ENCODE measurements at places on chromosomes 12 and 14.
A peak's percentile ranks its signal among the peaks of the same experiment; 100 is the strongest.

- peak; percentile 26 for DNase-seq
Measured at GRCh38 chr14:30355431-30355913, 203.5 kb upstream of the G2E3 start.

- peak; percentile 44 for DNase-seq
Measured at GRCh38 chr12:6352193-6353173, 10.6 kb upstream of the TNFRSF1A start.

GRCh38 chr12:64457032-64457431 lies 5.1 kb downstream of the TBK1 start:
- no peak for DNase-seq

- no peak for DNase-seq
Measured at GRCh38 chr12:93589081-93589480, 16.6 kb downstream of the SOCS2 start.

DNA sequence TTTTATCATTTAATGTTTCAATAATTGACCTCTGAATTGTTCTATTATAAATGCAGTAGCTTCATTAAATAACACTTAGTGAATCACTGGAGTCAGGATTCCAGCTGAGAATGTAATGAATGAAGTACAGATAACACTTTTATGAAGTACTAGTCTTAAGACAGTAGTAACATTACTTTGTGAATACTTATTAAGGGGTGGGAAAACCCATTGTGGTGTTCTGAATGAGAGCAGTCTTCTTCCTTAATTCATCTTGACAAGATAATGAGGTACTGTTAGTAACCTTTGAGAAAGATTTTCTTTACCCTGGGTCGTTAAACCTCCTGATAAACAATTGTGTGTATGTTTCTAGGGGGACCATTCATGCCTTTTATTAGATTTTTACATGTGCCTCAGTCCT lies 12.7 kb downstream of the NUP107 start:
- DNase-seq, result no peak

GRCh38 chr12:42364692-42365091 lies 38.7 kb downstream of the PPHLN1 start:
- DNase-seq, result no peak

DNA sequence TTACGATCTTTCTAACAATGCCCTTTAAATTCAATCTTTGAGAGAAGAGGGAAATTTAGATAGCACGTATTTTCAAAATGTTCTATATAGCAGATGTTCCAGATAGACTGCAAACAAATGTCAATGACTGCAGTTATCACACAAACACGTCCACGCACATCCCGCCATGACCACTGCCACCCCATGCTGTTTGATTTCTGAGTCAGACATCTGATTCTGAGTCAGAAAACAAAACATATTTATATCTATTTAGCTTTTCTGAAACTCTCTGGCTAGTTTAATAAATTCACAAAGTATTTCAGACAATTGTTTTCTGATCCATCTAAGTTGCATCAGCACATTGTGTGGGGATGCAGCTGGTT lies 105.9 kb upstream of the BCAT1 start:
- no peak for DNase-seq

- DNase-seq, result no peak
Measured at GRCh38 chr12:29537298-29537697, 39.8 kb upstream of the OVCH1 start.

DNA sequence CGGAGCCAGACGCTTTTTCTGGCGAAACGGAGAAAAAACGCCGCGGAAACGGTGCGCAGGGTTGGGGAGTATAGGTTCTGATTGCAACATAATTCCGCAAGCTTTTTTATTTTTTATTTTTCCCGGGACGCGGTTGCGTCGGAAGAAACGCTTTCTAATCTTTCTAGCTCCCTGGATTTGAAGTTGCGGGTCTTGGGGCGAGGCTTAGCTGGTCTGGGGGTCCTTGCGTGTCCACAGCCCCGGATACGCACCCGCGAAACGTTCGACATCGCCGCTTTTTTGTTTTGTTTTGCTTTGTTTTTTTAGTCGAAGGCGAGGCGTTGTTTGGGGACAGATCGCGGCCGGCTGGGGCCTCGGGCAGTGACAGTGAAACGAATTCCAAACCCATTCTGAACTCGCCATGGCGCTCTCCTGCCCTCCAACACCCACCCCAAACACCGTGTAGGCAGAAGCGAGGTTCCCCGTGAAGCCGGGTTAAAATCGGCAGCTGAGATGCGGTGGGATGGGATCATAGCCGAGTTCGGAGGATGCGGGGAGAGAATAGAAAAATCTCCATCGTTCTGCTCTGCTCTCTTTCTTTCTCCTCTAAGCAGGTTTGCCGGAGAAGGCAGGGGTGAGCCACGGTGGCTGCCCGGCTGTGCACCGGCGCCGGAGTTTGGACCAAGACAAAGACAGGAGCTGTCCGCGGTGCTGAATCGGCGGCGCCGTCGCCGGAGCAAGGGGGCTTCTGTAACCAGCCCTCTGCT lies 8.1 kb upstream of the LHX5 start:
- no peak for DNase-seq

DNA sequence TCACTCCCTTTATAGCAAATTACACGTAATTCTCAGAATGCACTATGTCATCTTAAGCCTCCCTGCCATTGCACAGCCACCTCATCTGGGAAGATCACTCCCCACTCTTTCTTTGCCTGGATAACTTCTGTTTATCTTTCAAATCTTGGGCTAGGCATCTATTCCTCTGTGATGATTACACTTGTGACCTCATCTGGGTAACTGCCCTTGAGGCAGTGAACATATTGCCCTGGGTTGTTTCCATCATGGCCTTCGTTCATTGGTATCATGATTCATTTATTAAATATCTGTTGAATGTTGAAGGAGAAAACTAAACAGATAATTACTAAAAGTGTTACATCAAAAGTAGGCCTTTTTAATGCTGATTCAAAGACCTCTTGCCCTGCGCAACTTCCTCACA lies 26.2 kb upstream of the PDE3A start:
- no peak for DNase-seq

GRCh38 chr14:95434121-95434520 lies 82.3 kb downstream of the SYNE3 start:
- DNase-seq, result no peak

- no peak for DNase-seq
Measured at GRCh38 chr12:116382686-116383530, 105.4 kb upstream of the MED13L start.

GRCh38 chr12:65232476-65233077 lies 45.9 kb upstream of the MSRB3 start:
- DNase-seq, result no peak

- DNase-seq, result no peak
Measured at GRCh38 chr12:116263844-116264243, 13.6 kb downstream of the MED13L start.

- DNase-seq, result no peak
Measured at GRCh38 chr12:107570721-107571120, 114.9 kb upstream of the PWP1 start.

GRCh38 chr12:44389896-44390295 lies 486.2 kb downstream of the NELL2 start:
- DNase-seq, result no peak

DNA sequence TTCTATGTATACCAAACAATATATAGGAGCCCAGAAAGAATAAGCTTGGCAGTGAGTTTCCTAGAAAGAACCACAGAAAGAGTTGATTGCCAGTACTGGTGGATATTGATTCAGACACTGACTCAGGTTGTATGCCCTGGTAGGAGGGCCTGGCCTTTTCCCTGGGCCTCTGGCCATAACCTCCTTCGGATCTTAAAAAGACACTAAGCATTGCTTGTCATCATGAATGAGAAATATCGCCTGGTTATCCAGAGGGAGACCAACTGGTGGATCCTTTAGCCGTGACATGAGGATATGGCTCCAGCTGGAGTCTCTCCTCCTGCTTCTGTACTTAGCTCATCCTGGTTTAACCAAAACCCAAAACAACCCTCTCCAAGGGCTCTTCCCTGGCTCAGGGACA lies 231.5 kb downstream of the MSRB3 start:
- no peak for DNase-seq

DNA sequence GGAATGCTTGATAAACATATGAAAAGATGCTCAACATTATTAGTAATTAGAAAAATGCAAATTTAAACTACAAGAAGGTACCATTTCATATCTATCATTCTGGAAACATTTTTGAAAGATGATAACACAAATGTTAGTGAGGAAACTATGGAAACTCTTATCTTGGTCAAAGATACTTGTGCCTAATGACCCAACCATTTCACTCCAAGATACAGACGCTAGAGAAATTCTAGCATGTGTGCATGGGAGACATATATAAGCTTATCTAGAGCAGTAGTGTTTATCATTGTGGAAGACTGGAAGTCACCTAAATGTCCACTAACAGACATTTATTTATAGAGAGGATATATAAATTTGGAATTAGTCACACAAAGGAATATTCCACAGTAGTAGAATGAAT lies 143.1 kb upstream of the HMGA2 start:
- no peak for DNase-seq

DNA sequence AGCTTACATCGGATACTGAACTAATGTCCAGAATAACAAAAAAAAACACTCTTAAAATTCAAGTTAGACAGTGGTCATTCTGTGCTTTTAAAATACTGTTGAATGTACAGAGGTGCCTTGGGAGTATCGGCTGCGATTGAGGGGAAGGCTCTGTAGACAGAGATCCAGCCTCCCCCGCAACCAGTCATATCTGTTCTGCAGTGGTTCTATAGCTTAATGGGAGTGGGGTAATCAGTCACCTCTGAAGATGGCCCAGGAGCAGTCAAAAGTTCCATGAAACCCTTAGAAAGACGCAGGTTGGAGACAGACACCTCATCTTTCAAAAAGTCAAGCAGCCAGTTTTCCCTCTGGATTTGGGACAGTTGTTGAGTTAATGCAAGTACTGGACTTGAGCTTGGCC lies 1486.6 kb upstream of the TMEM132C start:
- no peak for DNase-seq

GRCh38 chr12:75578546-75578945 lies 67.1 kb upstream of the KRR1 start:
- no peak for DNase-seq

- DNase-seq, result no peak
Measured at GRCh38 chr12:70722584-70723343, 85.5 kb upstream of the PTPRB start.

DNA sequence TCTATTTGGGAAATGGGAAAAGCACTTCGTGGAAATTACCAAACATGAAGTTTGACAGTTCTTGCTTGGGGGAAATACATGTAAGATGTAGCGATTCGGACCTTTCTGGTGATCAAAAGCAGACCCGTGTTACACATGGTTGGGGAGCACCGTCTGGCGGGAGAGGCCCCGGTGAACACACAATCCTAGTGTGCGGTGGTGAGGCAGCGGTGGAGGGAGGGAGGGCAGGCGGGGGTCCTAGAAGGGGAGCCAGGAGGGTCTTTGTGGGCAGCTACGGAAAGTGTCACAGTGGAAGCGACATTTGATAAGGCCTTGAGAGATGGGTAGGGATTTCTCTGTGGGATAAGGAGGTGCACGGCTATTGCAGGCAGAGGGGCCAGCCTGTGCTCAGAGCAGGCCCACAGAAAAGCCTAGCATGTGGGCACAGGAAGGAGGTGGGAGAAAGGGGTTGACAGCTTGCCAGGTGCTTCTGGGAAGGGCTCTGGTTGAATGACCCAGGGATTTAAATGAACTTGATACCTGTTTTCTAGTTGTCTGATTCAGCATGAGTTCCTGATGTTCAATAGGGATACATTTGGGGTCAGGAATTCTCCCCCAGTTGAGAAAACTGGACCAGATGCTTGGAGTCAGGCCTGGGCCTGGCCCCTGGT lies 7.2 kb downstream of the MVK start:
- DNase-seq, result no peak

- DNase-seq, result no peak
Measured at GRCh38 chr12:6426882-6427671, 17.7 kb upstream of the CD27 start.

- no peak for DNase-seq
Measured at GRCh38 chr12:76300297-76300665, 47.9 kb downstream of the BBS10 start.

- no peak for DNase-seq
Measured at GRCh38 chr12:43357141-43357540, 194.9 kb downstream of the ADAMTS20 start.

DNA sequence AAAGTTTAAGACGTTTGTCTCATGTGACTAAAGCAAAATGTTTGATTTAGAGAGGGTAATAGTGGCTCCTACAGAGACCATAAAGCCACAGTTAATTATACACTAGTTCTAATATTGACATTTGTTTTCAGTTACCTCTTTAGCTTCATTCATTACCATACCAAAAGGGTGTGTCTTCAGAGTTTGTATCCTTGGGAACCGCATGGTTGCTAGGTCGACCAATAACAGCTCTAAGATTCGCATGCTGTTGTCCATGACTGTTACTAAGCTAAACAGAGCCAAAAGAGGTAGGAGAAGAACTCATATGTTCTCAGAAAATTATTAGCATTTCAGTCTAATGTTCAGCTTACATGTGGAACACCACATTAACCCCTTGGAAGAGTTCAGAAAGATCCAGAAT lies 36.2 kb upstream of the ETNK1 start:
- DNase-seq, result no peak

- DNase-seq, result peak; percentile 85
Measured at GRCh38 chr14:74362361-74362915, 14.2 kb downstream of the VRTN start.

- peak; percentile 48 for DNase-seq
Measured at GRCh38 chr12:11861864-11862600, 208.7 kb upstream of the BCL2L14 start.

DNA sequence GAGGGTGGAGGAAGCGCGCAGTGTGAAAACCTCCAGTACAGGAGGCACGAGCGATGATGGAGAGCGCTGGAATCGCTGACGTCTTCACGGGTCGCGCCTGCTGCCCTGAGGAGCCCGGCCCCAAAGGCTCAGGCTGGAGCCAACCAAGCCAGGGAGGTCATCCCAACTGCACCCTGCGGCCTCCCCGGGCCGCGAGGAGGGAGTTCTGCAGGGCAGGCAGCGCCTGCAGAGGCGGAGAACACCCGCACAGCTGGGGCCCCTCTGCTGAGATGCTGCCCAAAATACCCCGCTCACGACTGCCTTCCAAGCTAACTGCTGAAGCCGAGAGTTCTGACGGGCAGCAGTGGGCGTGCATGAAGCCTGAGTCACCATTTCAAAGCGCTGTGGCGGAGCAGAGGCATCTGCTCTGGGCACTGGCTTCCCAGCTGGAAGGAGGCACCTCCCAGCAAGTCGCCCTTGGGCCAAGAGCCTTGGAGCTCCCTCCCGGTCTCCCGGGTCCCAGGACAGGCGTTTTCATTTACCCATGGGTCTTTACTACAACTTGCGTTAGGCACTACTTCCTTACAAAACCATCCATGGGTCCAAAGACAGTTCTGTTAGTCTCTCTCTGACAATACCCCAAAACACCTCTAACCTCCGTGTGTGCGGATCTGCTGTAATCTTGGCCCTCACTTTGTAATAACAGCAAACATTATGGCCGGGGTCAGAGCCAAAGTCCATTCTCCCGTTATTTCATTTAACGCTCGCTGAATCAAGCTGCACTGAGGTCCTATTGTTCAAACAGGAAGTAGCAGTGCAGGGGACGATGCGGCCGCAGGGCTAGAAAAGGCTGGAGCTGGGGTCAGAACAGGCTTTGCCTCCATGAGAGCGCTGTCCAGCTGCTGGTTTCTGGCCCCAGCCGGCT lies 60.1 kb upstream of the RIMBP2 start:
- no peak for DNase-seq

- no peak for DNase-seq
Measured at GRCh38 chr12:104406164-104406563, 50.6 kb upstream of the CHST11 start.
